Left lobe of liver (tissue), 2 donors: ENCODE measurements at places on chromosomes 5 and 9. TPM values are rescaled to one million over a fixed set of nuclear protein-coding genes. Genes with fewer than 3 reads are reported as not detected.

DBH gene
- total RNA-seq, result 16.7 TPM

OR1L8 gene
- total RNA-seq, result not detected

CDX1 gene
- 0.15 TPM for total RNA-seq

CSNK1G3 gene
- 17.2 TPM for total RNA-seq

TMOD1 gene
- total RNA-seq, result 10.6 TPM

PCDHGB7 gene
- 2.0 TPM for total RNA-seq

ADCY2 gene
- total RNA-seq, result 0.35 TPM

PRRT1B gene
- 8.5 TPM for total RNA-seq

PCDHB7 gene
- 0.25 TPM for total RNA-seq

AJM1 gene
- 4.1 TPM for total RNA-seq

TJP2 gene
- total RNA-seq, result 81.2 TPM

RAB14 gene
- 50.0 TPM for total RNA-seq

GRIN3A gene
- 0.08 TPM for total RNA-seq

PCA3 gene
- total RNA-seq, result 0.60 TPM

BASP1 gene
- 3.4 TPM for total RNA-seq

SLC6A7 gene
- total RNA-seq, result not detected

LCN1 gene
- total RNA-seq, result not detected

LIFR gene
- total RNA-seq, result 21.9 TPM

CORO2A gene
- total RNA-seq, result 3.7 TPM

HOMER1 gene
- 0.75 TPM for total RNA-seq

ZBTB26 gene
- total RNA-seq, result 1.7 TPM

ZNF782 gene
- total RNA-seq, result 3.5 TPM

MEGF10 gene
- total RNA-seq, result 1.4 TPM

TRMT10B gene
- 3.6 TPM for total RNA-seq

TAF1L gene
- total RNA-seq, result not detected

TLX3 gene
- total RNA-seq, result not detected

ZNF79 gene
- 4.2 TPM for total RNA-seq

PCDHA6 gene
- total RNA-seq, result not detected

PAPPA gene
- total RNA-seq, result 0.13 TPM

FOXD4 gene
- total RNA-seq, result not detected

HTR4 gene
- not detected for total RNA-seq

PCDHA9 gene
- total RNA-seq, result not detected

VCAN gene
- 2.3 TPM for total RNA-seq

C9orf152 gene
- total RNA-seq, result 3.0 TPM

CTNNA1 gene
- 116 TPM for total RNA-seq

HTR1A gene
- not detected for total RNA-seq

PAX5 gene
- 0.05 TPM for total RNA-seq

ORM2 gene
- 4,103 TPM for total RNA-seq

FAM153A gene
- total RNA-seq, result 0.73 TPM

TPPP gene
- total RNA-seq, result 4.1 TPM

SPATA6L gene
- total RNA-seq, result 3.7 TPM

ARHGEF39 gene
- 0.40 TPM for total RNA-seq

RETREG1 gene
- 25.2 TPM for total RNA-seq

CTSV gene
- total RNA-seq, result 0.15 TPM

PJA2 gene
- 38.9 TPM for total RNA-seq

SELENOP gene
- 2,099 TPM for total RNA-seq
